Gastroesophageal sphincter (tissue), 4 donors: ENCODE measurements at places on chromosomes 6 and 20. TPM values are rescaled to one million over a fixed set of nuclear protein-coding genes. Genes with fewer than 3 reads are reported as not detected.
A peak's percentile ranks its signal among the peaks of the same experiment; 100 is the strongest.

XKR7 gene
- total RNA-seq = not detected

BAK1 gene
- total RNA-seq = 13.5 TPM

NKX2-4 gene
- not detected for total RNA-seq

OR2J2 gene
- total RNA-seq = not detected

SOX4 gene
- 3.3 TPM for total RNA-seq

TRERF1 gene
- total RNA-seq = 7.4 TPM

SIRPB1 gene
- 4.4 TPM for total RNA-seq

TGM3 gene
- total RNA-seq = 1.1 TPM

MEP1A gene
- not detected for total RNA-seq

SLC22A7 gene
- not detected for total RNA-seq

OR12D3 gene
- total RNA-seq = not detected

DNA sequence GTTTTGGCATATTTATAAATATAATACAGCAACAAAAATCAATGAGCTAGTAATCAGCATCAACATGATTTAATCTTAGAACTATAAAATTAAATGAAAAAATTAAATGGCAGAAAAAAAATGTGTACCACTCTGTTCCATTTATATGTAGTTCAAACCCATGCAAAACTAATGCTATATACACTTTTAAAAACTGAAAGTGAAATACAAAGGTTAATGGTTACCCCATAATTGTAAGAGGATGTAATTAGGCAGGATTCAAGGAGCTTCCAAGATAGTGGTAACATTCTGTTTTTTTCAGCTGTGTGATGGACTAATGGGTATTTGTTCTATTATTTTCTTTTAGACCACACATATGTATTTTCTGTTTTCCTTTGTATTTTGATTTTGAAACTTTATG lies 492.1 kb downstream of the UTRN start:
- no peak for ATAC-seq

- no peak for ATAC-seq
These were observed 19.7 kb upstream of the CALHM5 start for GRCh38 chr6:116491610-116492330.

DNA sequence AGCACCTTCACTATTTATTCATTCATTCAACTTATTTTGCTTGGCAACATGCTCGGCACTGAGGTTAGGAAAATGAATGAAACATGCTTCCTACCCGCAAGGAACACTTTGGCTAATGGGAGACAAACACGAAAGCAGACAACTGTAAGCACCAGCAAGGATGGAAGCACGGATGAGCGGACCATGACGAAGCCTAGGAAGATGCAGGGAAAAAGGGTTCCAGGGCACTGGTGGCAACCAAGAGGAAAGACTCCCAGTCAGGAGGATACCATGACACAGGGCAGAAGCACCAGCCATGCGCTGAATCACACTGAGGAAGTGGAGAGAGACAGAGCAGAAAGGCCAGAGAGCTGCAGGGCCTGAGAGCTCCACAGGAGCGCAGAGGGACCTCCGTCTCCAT lies 9.8 kb downstream of the PDE10A start:
- no peak for ATAC-seq

- ATAC-seq = peak; percentile 89
These were observed 15.8 kb upstream of the FAM8A1 start for GRCh38 chr6:17584241-17584803.

- ATAC-seq = no peak
These were observed 404.1 kb upstream of the PLCB4 start for GRCh38 chr20:8664778-8665177.

DNA sequence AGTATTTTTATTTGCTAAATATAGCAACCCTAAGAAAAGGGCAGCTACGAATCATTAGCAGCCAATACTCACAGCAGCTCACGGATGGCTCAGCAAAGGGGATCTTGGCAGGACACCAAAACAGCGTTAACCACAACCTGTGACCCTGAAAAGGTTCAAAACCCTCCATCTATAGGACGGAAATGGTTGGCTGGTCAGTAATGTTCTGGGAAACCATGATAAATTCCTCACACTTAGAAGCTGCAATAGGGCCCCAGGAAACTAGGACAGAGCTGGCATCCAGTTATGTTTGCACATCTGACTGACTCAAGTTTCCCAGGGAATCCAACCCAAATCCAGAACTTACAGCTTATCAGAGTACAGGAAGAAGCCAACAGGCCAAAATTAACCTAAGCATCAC lies 30.9 kb upstream of the PTPRT start:
- ATAC-seq = no peak

DNA sequence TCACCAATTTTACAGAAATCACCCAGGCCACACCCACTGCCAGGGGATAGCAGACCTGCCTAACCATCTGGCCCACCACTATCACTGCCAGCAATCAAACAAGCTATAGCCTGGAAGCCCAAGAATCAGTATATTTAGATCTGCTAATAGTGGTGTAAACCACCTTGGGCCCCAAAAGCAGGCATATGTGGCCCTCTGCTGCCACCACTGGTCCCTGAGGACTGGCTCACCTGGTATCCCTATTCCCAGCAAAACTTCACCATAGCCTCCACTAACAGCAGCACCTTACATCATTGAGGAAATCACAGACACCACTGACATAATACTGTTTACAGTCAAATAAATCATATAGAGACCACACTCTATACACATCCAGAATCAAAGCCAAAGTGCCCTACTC lies 880.4 kb upstream of the MAN1A1 start:
- no peak for ATAC-seq

GRCh38 chr6:105204331-105204730 lies 24.5 kb upstream of the POPDC3 start:
- no peak for ATAC-seq

- ATAC-seq = no peak
These were observed 13.7 kb downstream of the ABHD12 start for GRCh38 chr20:25376886-25377285.

DNA sequence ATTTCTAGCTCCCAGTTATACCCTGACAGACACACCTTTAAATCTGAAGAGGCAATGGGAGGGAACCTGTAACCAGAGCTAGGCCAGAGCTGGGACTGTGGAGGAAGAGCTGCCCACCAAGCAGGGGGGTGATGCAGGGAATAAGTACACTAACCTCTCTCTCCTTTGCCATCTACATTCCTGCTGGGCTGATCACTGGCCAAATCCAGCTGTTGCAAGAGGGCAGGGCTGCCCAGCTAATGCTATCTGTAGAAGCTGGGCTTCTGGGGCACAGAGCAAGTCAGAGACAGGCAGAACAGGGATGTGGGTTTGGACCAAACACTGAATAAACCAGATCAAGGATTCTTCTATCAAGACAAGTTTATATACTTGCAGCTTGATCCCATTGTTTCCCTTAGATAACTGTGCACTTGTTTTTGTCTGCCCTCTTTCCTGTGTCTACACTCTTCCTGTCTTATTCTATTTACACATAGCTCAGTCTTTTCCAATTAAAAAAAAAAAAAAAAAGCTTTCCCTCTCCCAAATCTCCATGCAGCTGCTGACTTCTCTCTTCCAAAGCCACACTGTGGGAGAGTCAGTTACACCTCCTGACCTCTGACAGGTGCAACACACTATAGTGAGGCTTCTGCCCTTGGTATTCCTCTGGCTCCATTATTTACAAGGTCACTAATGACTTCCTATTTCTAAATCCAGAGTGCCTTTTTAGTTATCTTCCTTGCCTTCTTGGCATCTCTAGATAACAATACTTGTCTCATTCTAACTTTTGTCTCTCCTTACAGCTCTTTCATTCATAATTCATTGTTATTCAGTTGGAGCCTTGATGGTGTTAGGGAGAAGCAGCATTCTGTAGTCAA lies 43.7 kb downstream of the TRIM38 start:
- no peak for ATAC-seq

DNA sequence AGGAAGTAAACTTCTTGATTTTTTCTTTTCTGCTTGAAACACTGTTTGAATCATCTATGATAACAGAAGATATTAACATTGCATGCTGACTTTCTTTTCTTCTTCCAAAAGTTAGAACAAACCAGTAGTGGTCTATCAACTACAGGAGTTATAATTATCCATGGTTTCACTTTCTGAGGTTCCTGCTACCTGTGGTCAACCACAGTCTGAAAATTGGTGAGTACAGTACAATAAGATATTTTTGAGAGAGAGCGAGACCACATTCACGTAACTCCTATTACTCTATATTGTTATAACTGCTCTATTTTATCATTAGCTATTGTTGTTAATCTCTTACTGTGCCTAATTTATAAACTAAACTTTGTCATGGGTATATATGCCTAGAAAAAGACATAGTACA lies 86.1 kb downstream of the MAP7 start:
- ATAC-seq = no peak

DNA sequence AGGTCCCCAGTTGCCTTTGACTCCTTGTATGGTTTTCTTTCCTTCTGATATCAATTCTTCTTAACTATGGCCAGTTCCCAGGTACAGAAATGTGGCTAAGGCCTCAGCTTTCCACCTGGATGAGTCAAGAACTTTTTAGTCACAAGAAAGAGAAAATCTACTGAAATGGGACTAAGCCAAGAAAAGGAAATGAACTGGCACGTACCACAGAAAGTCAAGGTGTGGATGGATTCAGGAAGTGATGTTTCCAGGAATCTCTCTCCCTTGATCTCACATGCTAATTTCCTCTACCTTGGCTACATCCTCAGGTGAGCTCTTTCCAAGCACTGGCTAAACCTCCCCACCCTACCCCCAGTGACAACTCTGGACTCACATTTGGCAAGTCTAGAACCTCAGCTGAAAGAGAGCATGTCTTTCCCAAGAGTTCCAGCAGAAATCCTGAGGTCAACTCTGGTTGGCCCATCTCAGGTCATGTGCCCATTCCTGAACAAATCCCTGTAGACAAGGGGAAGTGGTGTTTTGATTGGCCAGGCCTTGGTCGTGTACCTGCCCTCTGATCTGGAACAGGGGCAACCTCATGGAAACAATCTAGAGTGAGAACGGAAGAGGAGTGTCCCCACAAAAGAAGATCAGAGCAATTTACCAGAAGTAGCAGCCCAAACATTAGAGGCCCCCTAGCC lies 205.3 kb downstream of the NFATC2 start:
- ATAC-seq = no peak

- ATAC-seq = no peak
These were observed 17.8 kb upstream of the TMEM14A start for GRCh38 chr6:52653151-52653550.

GRCh38 chr6:34658605-34659265 lies 37.8 kb downstream of the ILRUN start:
- no peak for ATAC-seq

GRCh38 chr20:40181676-40182075 lies 507.4 kb downstream of the MAFB start:
- ATAC-seq = no peak

DNA sequence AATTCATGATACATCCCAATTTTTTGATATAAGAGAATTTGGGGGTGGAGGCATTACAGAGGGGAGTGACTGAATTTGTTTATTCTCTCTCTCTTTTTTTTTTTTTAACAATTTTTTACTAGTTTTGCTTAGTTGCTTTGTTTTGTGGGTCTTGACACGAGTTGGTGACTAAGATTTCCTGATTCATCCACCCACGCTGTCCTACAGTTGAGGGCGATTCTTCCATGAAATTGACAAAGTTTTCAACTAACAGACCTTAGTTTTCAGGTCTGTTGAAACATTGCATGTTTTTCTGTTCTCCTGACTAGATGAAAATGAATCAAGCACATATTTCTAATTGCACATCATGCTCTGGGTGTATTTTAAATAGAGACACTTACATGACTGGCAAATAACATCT lies 613.8 kb downstream of the TFAP2B start:
- no peak for ATAC-seq

GRCh38 chr6:160120087-160120486 lies 1.5 kb upstream of the SLC22A1 start:
- no peak for ATAC-seq

DNA sequence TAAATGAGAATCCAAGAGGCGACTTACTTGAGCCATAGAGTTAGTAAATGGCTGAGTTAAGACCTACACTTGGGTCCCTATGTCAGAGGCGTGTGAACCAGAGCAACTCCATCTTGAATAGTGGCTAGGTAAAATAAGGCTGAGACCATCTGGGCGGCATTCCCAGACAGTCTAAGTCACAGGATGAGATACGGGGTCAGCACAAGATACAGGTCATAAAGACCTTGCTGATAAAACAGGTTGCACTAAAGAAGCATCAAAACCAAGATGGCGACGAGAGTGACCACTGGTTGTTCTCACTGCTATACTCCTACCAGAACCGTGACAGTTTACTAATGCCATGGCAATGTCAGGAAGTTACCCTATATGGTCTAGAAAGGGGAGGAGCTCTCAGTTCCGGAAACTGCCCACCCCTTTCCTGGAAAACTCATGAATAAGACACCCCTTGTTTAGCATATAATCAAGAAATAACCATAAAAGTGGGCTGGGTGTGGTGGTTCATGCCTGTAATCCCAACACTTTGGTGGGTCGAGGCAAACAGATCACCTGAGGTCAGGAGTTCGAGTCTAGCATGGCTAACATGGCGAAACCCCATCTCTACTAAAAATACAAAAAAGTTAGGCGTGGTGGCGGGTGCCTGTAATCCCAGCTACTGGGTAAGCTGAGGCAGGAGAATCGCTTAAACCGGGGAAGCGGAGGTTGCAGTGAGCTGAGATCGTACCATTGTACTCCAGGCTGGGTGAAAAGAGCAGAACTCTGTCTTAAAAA lies 43.9 kb upstream of the EEF1A1 start:
- no peak for ATAC-seq

GRCh38 chr6:38176797-38177751 lies 357.5 kb downstream of the ZFAND3 start:
- no peak for ATAC-seq

- no peak for ATAC-seq
These were observed 156.8 kb upstream of the JARID2 start for GRCh38 chr6:15088904-15089568.

DNA sequence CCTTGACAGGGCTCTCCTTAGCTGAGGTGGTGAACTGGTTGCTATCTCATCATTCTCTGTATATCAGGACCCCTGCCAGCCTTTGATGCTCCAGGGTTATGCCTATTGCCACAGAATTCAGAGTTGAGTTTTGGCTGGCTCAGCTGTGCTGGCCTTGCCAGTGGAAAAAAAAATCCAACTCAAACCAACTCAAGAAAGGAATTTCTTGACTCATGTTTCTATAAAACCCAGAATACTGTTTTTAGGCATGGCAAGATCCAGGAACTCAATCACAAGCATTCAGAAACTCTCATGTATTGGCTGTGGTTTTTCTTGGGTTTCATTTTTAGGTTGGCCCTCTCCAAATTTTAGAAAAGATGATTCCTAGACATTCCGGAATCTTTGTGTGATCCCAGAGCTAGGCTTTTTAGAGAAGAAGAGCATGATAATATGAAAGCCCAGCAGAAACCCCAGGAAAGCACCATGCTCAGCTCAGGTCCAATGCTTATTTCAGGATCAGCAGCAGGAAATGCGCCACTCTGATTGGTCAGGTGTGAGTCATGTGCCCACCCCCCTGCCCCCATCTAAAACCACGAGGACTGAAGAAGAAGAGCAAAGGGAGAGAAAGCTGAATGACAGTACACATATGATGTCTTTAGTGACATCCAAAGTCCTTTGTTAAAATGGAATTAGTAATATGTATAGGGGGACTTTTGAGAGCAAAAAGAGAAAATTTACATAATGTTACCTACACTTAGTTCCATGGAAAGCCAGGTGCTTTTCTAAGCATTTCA lies 122.9 kb downstream of the RNF144B start:
- no peak for ATAC-seq
